CD8-positive, alpha-beta memory T cell (primary cell): ENCODE measurements at places on chromosomes 5 and 9. TPM values are rescaled to one million over a fixed set of nuclear protein-coding genes. Genes with fewer than 3 reads are reported as not detected.

- no peak for DNase-seq
Measured at GRCh38 chr5:106825374-106825773, 845.4 kb downstream of the EFNA5 start.

Gene NIM1K
- polyA plus RNA-seq = 0.20 TPM

DNA sequence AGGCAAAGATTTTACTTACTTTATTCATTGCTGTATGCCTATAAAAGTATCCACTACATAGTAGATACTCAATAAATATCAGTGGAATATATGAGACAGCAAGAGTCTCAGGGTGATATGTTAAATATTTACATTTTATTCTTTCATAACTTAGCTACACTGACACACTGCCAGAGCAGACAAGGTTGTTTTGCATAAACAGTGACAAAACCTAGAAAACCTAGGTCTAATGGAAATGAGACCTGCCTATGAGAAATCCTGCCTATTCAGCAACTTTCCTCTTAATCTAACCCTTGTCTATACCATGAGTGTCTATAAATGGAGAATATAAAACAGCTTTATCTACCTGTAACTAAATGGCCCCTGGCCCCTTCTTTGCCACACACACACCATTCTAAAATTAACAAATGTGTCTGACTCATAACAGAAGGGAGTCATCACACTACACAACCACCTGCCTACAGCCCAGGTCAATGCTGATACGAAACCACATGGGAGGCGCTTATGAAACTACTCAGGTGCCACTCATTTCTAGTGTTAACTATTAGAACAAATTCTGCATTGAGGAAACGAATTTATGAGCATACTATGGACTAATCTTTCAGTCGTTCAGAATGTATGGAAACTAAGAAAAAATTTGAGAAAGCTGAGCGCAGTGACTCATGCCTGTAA, 60.3 kb downstream of the UBAP2 start:
- no peak for DNase-seq

- DNase-seq = no peak
Measured at GRCh38 chr9:137610944-137611343, 5.5 kb downstream of the ARRDC1 start.

- DNase-seq = peak; percentile 24
Measured at GRCh38 chr9:131262327-131263032, 13.8 kb downstream of the FAM78A start.

GRCh38 chr9:125407974-125408900, 146.6 kb downstream of the GAPVD1 start:
- peak; percentile 64 for DNase-seq

- DNase-seq = no peak
Measured at GRCh38 chr9:93681269-93682154, 105.1 kb downstream of the PHF2 start.

DNA sequence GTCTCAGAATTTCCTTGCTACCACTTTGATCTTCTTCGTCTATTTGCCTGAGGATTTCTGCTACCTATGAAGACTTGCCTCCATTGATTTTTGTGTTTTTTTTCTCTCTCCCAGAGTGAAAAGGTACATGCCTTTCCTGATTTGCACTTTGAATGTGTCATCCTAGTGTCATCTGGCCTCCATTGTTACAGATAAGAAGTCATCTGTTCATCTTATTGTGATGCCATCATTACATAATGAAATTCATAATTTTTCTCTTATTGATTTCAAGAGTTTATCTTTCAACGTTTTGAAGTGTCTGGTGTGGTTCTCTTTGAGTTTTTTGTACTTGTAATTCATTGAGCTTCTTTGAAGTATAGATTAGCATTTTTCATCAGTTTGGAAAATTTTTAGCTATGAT, 144.8 kb downstream of the SH3GL2 start:
- DNase-seq = no peak

Gene KCNV2
- not detected for polyA plus RNA-seq

Gene NUTM2F
- not detected for polyA plus RNA-seq

- DNase-seq = no peak
Measured at GRCh38 chr9:99307851-99308250, 85.8 kb downstream of the SEC61B start.

GRCh38 chr5:173123416-173123815, 20.9 kb upstream of the BNIP1 start:
- DNase-seq = no peak
